Effector memory CD4-positive, alpha-beta T cell (primary cell): ENCODE measurements at places on chromosomes 2 and 18.

DNA sequence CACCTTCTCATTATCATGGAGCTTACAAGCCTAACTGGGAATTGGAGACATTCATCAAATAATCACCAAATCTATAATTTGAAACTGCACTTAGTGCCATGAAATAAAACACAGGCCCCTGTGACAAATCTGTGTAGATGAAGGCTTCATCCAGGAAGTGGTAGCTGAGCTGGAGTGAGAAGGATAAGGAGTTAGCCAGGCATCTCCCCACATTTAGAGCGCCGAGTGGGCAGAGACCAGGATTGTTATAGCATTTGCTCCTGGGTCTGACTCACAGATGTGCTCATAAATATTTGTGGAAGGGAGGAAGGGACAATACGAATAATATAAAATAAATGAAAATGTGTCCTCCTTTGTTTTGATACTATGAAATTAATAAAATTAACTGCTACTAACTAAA is 2.5 kb upstream of the MAT2A start:
- DNase-seq: no peak

DNA sequence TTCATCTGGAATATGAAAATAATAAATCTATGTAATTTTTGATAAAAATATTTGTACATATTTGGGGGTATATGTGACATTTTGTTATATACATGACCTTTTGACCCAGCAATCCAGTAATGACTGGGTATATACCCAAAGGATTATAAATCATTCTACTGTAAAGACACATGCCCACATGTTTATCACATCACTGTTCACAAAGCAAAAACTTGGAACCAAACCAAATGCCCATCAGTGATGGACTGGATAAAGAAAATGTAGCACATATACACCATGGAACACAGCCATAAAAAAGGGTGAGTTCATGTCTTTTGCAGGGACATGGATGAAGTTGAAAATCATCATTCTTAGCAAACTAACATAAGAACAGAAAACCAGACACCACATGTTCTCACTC is 472.1 kb upstream of the DDX18 start:
- DNase-seq: no peak

GRCh38 chr2:189916651-189917050 is 132.4 kb downstream of the PMS1 start:
- no peak for DNase-seq

DNA sequence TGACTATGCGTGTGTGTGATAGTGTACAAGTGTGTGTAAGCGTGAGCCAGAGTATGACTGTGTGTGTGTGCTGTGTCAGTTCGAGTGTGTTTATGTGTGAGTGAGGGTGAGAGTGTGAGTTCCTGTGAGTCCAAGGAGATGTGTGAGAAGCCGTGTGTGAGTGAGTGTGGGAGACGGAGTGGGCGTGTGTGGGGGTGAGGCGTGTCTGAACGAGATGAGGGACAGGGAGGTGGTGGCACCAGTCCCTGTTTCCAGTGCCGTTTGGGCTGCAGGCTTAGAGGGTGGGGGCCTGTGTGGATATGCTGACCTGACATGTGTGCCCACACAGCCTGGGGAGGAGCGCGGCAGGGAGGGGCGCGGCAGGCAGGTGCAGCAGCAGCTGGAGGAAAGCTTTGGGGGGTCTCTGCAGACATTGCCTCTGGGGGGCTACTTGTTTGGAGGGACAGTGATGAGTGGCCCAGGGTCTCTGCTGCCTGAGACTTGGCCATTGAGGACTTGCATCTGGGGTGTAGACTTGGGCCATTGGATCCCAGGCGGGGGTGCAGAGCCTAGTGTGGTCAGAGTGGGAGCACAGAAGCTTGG is 41.6 kb downstream of the GLI2 start:
- DNase-seq: no peak

DNA sequence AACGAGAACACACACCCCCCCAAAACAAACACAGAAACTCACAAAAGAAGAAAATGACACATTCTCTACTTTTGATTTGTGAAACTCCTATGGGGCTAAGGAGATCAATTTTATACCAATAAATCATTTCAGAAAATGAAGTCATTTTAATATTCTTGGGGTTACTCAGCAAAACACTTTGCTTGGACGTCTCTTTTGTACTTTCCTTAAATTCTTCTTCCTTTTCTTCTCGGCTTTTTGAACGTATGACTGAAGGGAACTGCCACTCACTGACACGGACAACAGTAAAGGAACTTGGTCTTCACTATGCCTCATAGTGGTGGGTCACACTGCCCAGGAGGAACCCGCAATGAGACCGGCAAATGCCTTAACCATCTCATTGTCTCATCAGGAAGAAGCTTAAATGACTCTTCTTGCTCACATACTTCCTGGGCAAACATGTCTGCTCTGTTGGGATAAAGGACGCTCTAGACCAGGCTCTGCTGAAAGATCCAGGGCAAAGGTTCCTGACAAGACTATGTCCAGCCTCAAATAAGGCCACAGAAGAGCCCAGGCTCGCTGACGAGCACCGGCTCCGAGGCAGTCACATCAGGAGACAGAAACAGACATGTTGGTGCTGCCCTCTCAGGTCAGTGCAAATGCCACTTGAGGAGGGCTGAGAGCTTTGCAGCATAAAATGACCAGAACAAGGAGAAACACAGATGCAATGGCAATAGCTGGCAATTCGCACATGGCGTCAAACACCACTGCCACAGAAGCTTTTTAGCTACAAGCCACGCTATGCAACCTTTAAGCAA is 205.5 kb downstream of the TGIF1 start:
- DNase-seq: no peak

GRCh38 chr2:24972315-24972961 is 683 bp upstream of the DNAJC27 start:
- peak; percentile 21 for DNase-seq

DNA sequence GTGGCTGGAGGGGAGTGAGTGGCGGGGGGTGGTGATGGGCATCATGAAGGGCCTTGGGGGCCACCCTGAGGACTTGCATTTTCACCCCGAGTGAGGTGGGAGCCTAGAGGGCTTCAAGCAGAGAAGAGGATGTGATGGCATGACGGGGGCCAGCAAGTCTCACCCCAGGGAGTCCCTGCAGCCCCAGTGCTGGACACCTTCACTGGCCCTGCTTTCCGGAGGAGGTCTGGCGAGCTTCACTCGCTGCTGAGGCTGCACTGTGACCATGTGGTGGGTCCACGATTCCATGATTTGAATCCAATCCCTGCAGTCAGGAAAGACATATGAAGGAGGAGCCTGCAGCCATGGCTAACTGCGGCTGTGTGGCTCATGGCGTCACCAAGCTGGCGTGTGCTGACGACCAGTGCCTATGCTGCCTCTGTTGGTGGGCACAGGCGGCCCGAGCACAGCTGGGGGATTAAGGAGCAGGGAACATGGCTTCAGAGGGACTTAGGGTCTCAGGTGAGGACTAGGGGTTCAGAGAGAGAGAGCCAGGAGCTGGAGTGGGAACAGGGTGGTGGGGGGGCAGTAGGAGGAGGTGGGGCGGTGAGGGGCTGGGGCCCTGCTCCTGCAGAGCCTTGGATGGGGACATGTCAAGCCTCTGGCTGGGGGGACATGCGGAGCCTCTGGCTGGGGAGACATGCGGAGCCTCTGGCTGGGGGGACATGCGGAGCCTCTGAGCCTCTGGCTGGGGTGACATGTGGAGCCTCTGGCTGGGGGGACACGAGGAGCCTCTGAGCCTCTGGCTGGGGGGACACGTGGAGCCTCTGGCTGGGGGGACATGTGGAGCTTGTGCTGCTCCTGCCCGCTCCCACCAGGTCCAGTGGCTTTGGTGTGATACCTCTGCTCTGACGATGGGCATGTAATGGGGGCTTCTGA is 3.6 kb downstream of the ZAP70 start:
- DNase-seq: no peak

DNA sequence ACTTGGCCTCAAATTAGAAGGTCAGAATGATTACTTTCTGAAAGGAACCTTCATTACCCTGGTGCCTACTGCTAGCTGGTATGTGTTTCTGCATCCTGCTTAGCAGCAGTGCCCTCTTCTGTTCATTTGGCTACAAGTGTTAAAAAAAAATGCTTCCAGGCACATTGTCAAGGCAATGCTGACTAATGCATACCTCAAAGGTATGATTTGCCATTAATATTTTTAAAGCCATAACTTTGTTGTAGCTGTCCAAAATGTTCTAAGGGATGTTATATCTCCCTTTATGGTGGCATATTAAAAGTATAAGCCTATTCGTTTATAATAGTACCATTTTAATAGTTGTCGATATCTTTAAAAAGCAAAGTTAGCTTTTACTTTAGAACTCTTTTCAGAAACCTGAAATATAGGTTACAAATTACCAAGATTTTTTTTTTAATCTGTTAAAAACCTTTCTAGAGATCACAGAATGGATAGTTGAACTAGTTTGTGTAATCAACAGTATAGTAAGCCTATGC is 52.0 kb upstream of the FAM171B start:
- no peak for DNase-seq

- DNase-seq: no peak
These were observed 239.9 kb downstream of the ZNF516 start for GRCh38 chr18:76255070-76255683.

DNA sequence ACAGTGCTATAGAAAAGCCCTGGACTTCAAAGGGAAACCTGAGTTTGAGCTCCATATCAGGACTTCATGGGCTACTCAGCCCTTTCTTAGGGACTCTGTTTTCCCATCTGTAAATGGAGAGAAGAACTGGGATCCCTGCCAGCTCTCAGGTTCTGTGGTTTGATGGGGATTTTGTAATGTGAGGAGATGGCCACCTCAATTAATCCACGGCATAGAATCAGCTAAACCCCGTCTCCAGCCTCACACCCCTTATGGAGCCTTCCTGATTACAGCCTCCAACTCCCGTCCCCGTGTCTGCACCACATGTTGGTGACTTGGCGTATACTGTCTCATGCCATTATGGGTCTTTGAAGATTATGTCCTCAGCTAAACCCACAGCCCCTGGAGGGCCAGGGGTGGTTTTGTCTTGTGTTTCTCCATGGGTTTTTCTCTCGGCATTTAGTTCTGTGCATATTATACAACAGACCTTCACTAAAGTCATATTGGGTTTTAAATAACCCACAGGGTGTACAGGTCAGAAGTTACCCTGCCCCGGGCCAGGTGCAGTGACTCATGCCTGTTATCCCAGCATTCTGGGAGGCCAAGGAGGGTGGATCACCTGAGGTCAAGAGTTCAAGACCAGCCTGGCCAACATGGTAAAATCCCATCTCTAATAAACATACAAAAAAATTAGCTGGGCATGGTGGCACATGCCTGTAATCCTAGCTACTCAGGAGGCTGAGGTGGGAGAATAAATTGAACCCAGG is 63.8 kb upstream of the PPP1CB start:
- DNase-seq: no peak

- DNase-seq: no peak
These were observed 104.0 kb upstream of the MGAT5 start for GRCh38 chr2:134149904-134150303.

DNA sequence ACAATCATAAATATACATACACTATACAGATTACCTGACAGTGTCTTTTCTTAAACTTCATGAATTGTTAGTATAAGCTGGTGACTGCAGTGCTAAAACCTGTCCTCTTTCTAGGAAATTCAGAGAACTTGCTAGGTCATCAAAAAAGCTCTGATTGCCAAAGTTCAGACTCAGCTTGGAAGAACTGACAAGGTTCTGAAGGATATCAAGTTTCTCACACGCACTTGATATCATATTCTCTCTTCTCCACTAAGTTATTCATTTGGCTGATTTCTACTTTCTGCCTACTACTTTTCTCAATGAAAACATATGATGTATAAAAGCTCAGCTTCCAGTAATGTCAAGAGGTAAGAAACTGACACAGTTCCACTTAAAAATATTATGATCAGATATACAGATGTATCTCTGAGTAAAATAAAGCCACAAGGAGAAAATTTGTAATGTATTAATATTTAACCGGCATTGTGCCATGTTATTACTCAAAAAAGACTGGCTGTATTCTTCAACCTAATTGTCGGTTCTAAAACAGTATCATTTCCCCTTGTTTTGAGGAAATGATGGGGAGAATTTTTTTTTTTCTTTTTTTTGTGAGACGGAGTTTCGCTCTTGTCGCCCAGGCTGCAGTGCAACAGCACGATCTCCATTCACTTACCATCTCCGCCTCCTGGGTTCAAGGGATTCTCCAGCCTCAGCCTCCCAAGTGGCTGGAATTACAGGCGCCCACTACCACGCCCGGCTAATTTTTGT is 2.4 kb downstream of the OSBPL1A start:
- DNase-seq: no peak

DNA sequence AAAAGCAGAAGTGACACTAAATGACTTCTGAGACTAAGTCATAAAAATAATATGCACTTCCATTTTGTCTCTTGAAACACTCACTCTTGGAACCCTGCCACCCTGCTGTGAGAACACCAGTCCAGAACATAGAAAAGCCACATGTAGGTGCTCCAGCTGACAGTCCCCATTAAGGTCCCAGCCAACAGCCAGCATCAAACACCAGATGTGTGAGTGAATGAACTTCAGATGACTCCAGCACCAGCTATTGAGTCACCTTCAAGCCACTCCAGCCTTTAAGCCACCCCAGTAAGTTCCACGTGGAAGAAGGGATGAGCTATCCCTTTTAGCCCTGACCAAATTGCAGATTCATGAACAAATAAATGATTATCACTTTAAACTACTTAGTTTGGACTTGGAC is 31.5 kb upstream of the LGALSL start:
- no peak for DNase-seq

- no peak for DNase-seq
These were observed 1.8 kb downstream of the AFF3 start for GRCh38 chr2:100140582-100140981.

DNA sequence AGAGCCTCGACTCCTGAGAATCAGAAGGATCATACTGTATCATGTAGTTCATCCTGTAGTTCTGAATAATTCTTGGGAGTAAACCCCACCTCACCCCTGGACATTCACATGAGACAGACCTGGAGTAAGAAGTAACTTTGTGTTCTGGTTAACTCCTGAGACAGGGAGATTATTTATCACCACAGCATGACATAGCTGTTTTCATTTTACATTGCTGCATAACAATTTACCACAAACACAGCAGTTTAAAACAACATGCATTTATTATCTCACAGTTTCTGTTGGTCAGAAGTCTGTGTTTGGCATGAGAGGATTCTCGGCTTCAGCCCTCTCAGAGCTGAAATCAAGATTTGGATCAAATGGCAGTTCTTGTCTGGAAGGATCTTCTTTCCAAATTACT is 855.8 kb upstream of the FANCL start:
- no peak for DNase-seq
